Activated naive CD8-positive, alpha-beta T cell treated with anti-CD3 and anti-CD28 coated beads, Interleukin-2, amount 50 U/mL, for 24 hours (primary cell): ENCODE measurements at places on chromosomes 5 and 9.

DNA sequence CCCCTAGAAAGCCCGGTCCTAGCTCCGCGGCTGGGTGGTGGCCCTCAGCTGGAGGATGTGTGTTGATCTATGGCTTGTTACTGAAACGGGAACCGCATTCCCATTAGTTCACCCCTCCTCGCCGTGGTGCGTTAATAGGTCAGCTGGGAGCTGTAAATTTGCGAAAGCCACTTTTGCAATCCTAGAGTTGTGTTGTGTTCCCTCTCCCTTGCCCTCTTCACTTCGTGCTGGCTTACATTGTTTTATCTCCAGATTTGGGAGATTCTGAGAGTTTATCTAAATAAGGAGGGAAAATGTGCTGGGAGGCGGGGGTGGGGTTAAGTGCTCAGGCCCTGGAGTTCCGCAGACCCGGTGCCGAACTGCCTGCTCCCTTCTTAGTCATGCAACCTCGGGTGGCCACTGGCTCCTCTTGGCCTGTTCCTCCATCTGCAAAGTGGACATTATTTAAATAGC is 62.8 kb downstream of the HMCN2 start:
- H3K27ac ChIP-seq: no peak overlapping the region
- H3K4me1 ChIP-seq: no peaks in the 10 kb centered on the region
- peaks cover 33% of the 10 kb centered on the region for H3K27me3 ChIP-seq
- no peaks in the 10 kb centered on the region for H3K36me3 ChIP-seq
- no peak for DNase-seq
- H3K4me3 ChIP-seq: no peak overlapping the region

- H3K4me1 ChIP-seq: peaks cover 2% of the 10 kb centered on the region
- H3K36me3 ChIP-seq: peaks cover 2% of the 10 kb centered on the region
These were observed 693.5 kb downstream of the PTPRD start for GRCh38 chr9:9919174-9919775.

DNA sequence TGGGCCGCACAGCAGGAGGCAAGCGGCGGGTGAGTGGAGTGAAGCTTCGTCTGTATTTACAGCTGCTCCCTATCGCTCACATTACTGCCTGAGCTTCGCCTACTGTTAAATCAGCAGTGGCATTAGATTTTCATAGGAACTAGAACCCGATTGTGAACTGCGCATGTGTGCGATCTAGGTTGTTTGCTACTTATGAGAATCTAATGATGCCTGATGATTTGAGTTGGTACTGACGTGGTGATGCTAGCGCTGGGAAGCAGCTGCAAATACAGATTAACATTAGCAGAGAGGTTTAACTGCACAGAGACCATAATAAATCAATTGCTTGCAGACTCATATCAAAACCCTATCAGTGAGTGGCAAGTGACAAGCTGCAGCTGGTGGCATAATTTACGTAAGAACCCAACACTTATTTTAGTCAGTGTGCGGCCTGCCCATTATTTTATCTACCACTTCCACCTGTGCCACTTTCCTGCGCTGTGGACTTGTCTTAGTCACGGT is 133.4 kb upstream of the CDH9 start:
- H3K4me3 ChIP-seq: no peak overlapping the region
- H3K27ac ChIP-seq: no peak overlapping the region
- H3K27me3 ChIP-seq: no peaks in the 10 kb centered on the region
- H3K36me3 ChIP-seq: no peaks in the 10 kb centered on the region
- no peak for DNase-seq

- H3K4me3 ChIP-seq: no peak overlapping the region
- DNase-seq: peak; percentile 47
- peaks cover 69% of the 10 kb centered on the region for H3K4me1 ChIP-seq
- H3K27me3 ChIP-seq: no peaks in the 10 kb centered on the region
- peaks cover 40% of the 10 kb centered on the region for H3K36me3 ChIP-seq
- H3K27ac ChIP-seq: peak overlapping the region; percentile 48
These were observed 6.2 kb upstream of the PRR7 start for GRCh38 chr5:177440211-177440989.

DNA sequence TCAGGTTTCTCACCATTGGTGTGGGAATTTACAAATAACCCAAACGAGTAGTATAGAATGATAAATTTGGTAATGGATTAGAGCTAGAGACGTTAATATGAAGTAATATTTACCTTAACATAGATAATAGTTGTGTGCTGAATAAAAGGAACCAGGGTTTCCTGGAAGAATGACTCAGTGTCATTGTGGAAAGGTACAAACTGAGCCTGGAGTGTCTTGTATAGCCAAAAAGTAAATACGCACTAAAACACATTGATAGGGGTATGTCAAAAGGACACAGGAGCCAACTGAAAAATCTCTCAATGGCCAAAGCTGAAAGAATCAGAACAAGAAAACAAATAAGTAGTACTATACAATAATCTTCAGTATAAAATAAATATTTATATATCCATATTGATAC is 363.5 kb downstream of the SLCO4C1 start:
- no peaks in the 10 kb centered on the region for H3K36me3 ChIP-seq
- no peak overlapping the region for H3K27ac ChIP-seq
- no peaks in the 10 kb centered on the region for H3K4me1 ChIP-seq
- no peak overlapping the region for H3K4me3 ChIP-seq
- no peaks in the 10 kb centered on the region for H3K27me3 ChIP-seq

DNA sequence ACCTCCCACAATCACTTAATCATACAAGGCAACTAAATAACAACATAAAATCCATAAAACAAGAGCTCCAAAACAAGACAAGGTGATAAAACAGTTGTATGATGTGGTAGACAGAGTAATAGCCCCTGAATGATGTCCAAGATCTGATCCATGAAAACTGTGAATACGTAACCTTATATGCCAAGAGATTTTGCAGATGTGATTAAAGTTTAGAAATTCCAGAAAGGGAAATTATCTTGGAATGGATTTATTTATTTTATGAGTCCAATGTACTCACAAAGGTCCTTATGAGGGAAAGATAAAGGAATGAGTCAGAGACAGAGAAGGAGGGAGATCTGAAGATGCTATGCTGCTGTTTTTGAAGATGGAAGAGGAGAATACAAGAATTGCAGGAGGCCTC is 1775.7 kb upstream of the C9orf72 start:
- H3K27me3 ChIP-seq: no peaks in the 10 kb centered on the region
- no peak overlapping the region for H3K4me3 ChIP-seq
- no peak overlapping the region for H3K27ac ChIP-seq
- no peaks in the 10 kb centered on the region for H3K4me1 ChIP-seq

DNA sequence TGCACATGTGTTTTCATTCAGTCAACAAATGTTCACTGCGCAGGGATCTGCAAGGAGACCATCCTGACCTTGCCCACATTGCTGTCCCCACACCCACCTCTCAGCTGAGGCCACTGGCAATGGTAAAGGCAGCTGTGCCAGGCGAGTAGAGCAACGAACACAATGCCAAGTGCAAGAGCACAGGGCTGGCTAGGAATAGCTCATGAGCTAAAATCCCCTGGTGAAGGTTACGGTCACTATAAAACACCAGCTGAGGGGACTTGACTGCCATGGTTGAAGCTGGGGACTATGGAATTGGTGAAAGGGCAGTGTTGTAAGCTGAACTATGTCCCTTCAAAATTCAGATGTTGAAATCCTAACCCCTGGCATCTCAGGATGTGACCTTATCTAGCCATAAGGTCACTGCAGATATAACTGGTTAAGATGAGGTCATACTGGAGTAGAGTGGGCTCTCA is 96.1 kb downstream of the OTULIN start:
- no peak overlapping the region for H3K27ac ChIP-seq
- H3K4me3 ChIP-seq: no peak overlapping the region
- peaks cover 6% of the 10 kb centered on the region for H3K36me3 ChIP-seq
- H3K4me1 ChIP-seq: no peaks in the 10 kb centered on the region
- H3K27me3 ChIP-seq: no peaks in the 10 kb centered on the region

GRCh38 chr9:79986437-79986836 is 414.7 kb downstream of the TLE4 start:
- H3K4me1 ChIP-seq: no peaks in the 10 kb centered on the region
- H3K4me3 ChIP-seq: no peak overlapping the region
- no peak overlapping the region for H3K27ac ChIP-seq
- no peaks in the 10 kb centered on the region for H3K36me3 ChIP-seq
- peaks cover 2% of the 10 kb centered on the region for H3K27me3 ChIP-seq

GRCh38 chr9:130112538-130113151 is 58.9 kb downstream of the GPR107 start:
- H3K4me1 ChIP-seq: peaks cover 32% of the 10 kb centered on the region
- no peak overlapping the region for H3K27ac ChIP-seq
- no peaks in the 10 kb centered on the region for H3K27me3 ChIP-seq
- H3K36me3 ChIP-seq: peaks cover 23% of the 10 kb centered on the region
- H3K4me3 ChIP-seq: no peak overlapping the region
- no peak for DNase-seq

- no peaks in the 10 kb centered on the region for H3K36me3 ChIP-seq
- no peak overlapping the region for H3K27ac ChIP-seq
- no peaks in the 10 kb centered on the region for H3K27me3 ChIP-seq
- H3K4me3 ChIP-seq: no peak overlapping the region
- H3K4me1 ChIP-seq: no peaks in the 10 kb centered on the region
- DNase-seq: no peak
These were observed 632.3 kb downstream of the TLE4 start for GRCh38 chr9:80204054-80204453.

GRCh38 chr5:144273232-144274027 is 102.8 kb downstream of the KCTD16 start:
- no peak overlapping the region for H3K4me3 ChIP-seq
- no peaks in the 10 kb centered on the region for H3K4me1 ChIP-seq
- H3K27me3 ChIP-seq: peaks cover 5% of the 10 kb centered on the region
- no peak for DNase-seq

GRCh38 chr5:168706655-168707069 is 127.5 kb upstream of the PANK3 start:
- no peak overlapping the region for H3K27ac ChIP-seq
- no peaks in the 10 kb centered on the region for H3K36me3 ChIP-seq
- no peak overlapping the region for H3K4me3 ChIP-seq
- DNase-seq: peak; percentile 24
- H3K4me1 ChIP-seq: no peaks in the 10 kb centered on the region
- peaks cover 6% of the 10 kb centered on the region for H3K27me3 ChIP-seq

- no peaks in the 10 kb centered on the region for H3K36me3 ChIP-seq
- DNase-seq: no peak
- peaks cover 7% of the 10 kb centered on the region for H3K4me1 ChIP-seq
- H3K27me3 ChIP-seq: no peaks in the 10 kb centered on the region
- H3K27ac ChIP-seq: no peak overlapping the region
- H3K4me3 ChIP-seq: no peak overlapping the region
These were observed 68.9 kb upstream of the SELENOP start for GRCh38 chr5:42880496-42881150.
